T-helper 2 cell (primary cell): ENCODE measurements at places on chromosomes 12 and 14.

- no peak for DNase-seq
Measured at GRCh38 chr12:11855983-11856374, 206.5 kb downstream of the ETV6 start.

DNA sequence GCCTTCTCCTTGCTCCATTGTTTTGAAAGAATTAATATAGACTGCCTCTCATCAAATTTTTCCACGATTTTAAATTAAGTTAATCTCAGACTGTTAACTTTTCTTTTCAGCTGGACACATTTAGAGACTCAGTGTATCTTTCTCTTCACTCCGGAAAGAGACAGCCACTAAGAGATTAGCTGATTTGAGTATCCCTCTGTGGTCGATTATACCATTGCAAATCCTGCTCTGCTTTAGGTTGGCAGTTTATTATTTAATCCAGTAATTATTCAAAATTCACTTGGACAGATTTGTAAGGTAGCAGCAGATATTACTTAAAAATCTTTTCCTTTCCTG is 588 bp upstream of the TWF1 start:
- DNase-seq = no peak

DNA sequence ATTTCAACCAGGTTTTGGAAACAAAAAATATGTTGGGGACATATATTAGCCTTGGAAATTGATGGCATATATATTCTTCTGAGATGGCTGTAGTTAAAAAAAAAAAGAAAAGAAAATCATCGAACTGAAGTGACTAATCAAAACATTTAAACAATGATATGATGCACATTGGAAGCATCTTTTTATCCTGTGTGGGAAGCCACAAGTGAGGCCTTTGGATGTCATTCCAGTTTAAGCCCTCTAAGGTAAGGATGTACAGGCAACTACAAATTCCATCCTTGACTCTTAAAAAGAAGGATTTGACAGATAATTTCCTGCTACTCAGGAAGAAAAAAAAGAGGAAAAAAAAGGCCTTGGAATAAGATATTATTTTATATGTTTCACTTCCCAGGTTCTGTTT is 9.6 kb upstream of the PTPRB start:
- no peak for DNase-seq

DNA sequence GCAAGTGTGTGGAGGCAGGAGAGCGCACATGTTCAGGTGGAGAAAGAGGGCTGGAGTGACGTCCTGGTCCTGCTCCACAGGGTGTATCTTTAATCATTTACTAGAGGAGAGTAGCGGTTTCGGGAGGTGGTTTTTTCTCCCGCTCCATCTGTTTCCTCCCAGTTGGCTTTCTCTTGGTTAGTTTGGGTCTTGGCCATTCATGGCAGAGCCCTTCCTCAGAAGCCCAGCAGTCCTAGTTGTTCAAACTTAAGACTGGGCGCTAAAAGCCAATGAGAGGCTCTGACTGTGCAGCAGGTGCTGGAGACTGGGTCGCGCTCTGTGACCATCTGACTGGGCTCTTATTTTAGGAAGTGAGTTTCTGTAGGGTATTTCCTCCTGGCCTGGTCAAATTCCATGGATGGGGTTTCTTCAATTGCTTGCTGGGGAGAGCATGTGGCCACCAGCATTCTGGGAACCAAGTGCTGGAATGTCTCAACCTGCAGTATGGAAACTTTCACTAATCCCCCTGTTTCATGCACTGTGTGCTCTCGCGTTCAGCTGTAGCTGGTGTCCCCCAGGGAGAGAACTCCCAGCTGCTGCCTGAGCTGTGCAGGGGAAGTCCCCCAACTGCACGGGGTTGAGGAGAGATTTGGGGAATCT is 27.4 kb upstream of the TSPAN9 start:
- DNase-seq = no peak

DNA sequence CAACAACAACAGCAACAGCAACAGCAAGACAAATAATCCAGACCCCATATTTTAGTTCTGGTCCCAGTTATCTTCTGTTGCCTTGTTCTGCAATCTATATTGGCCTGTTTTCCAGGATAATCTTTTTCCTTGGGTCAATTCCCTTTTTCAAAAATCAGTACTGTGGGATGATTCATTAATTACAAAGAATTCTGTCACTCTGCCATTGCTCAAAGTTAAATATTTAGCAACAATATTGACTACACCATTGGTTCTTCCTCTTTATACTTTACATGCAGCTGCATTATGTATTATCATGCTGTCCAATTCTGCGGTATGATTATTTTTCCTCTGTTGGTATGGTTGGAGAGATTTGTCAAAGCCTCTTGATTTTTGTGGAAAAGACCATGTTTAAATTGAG is 10.1 kb upstream of the GALNT8 start:
- no peak for DNase-seq

DNA sequence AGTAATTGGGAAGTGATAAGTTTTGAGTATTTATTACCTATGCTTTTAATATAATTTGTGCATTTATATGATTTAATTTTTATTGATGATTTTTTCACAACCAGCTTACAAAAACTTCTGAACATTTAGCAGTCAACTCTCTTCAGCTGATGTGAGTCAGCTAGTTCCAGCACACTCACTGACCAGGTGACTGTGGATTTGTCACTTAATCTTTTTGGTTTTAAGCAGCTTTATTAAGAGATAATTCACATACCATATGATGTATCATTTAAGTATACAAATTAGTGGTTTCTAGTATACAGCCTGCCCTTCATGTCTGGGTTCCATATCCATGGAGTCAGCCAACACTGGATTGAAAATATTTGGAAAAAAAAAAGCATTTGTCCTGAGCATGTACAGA is 103.5 kb downstream of the SYNE2 start:
- DNase-seq = no peak

- no peak for DNase-seq
Measured at GRCh38 chr12:126369487-126370463, 1304.5 kb downstream of the AACS start.

- no peak for DNase-seq
Measured at GRCh38 chr14:36295642-36296627, 24.5 kb downstream of the MBIP start.
